DMS 273 treated with DMSO at 0.1 percent for 48 hours (cell line): ENCODE measurements at places on chromosomes 7 and 10.

DNA sequence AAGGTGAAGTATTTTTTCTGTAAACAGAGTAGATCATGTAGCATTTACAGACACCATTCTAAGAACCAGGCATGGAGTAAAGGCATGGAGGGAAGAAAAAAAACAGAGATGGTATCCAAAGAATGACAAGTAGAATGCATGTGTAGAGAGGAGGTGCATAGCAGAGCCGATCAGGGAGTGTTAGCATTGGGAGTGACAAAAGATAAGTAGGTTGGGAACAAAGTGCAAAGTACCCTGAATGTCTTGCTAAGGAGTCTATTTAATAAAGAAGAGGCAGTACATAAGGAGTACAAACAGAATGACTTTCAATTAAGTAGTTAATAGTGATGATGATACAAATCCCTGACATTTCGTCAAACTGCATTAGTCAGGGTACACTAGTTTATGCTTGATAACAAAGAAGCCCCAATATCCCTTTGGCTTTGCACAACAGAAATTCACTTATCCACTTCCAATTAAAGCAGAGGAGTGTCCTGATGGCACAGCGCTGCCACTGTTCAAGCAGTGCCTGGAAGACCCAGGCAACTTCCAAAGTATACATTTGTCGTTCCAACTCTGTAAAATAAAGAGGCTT, 371.5 kb downstream of the TNS3 start:
- DNase-seq: no peak

DNA sequence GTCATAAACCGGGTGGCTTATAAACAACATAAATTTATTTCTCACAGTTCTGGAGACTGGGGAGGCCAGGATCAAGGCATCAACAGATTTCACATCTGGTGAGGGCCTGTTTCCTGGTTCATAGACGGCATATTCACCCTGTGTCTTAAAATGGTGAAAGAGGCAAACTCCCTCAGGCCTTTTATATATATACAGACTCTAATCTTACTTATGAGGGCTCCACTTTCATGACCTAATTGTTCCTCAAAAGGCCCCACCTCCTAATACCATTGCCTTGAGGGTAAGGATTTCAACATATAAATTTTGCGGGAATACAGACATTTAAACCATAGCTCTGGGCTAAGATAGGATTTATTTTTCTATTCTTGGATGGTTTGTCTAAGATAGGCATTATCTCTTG, 187.2 kb downstream of the PPP1R3A start:
- DNase-seq: no peak

DNA sequence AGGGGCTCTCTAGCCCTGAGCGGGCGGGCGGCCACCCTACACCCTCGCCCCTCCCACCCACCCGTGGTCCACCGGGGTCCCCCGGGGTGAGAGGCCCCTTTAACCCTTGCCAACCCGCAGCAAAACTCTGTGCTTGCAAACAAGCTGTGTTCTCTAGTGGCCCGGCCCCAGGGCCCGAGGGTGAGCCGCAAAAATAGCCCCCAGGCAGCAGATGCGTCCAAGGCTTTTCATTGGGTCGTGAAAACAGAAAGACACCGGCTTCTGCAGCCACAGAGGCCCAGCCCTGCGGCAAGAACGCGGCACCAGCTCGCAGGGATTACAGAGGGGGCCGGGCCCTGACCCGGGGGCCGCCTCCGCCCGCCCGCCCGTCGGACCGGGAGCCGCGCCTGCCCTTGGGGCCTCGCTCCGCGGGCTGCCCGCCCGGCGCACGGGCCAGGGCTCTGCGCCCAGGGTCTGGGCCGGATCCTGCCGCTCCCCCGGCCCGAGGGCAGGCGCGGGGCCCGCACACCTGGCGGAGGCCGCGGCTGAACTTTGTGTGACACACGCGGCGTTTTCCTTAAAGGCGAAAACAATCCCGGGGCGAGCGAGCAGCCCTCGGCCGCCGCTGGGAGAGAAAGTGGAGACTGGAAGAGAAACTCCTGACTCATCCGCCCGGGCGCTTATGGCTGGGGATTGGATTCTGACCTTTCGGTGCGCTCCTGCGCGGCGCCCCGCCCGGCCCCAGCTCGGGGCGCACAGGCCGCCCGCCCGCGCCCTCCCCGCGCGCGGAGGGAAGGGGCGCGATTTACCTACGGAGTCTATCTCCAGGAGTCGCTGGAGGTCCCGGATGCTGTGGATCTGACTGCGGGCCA, 2.8 kb downstream of the PDGFA start:
- no peak for DNase-seq

DNA sequence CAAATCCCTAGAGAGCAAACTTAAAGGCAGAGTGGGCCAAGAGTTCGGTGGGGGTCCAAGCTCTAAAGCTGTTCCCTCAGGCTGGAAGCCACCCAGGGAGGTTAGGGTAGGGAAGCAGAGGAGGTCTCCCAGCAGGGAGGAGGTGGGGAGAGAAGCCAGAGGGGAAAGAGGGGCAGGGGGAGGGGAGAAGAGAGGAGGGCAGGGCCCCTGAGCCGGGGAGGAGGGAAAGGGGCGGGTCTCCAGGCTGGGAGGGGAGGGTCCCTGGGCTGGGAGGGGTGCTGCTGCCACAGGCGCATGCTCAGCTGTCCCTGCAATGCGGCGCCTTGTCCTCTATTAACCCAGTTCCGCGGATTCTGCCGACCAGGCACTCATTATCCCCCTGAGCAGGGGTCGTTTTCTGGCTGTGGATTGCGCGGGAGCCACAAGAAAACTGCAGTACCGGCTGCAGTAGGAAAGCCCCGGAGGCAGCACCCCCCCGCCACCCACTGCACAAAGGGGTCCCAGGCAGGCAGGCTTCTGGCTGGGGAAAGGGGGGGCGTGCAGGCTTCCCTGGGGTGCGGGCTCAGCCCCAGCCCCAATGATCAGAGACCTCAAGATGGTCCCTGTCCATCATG, 49.3 kb downstream of the CAMK2B start:
- DNase-seq: no peak

- DNase-seq: no peak
These were observed 17.1 kb downstream of the STEAP4 start for GRCh38 chr7:88289564-88290025.

DNA sequence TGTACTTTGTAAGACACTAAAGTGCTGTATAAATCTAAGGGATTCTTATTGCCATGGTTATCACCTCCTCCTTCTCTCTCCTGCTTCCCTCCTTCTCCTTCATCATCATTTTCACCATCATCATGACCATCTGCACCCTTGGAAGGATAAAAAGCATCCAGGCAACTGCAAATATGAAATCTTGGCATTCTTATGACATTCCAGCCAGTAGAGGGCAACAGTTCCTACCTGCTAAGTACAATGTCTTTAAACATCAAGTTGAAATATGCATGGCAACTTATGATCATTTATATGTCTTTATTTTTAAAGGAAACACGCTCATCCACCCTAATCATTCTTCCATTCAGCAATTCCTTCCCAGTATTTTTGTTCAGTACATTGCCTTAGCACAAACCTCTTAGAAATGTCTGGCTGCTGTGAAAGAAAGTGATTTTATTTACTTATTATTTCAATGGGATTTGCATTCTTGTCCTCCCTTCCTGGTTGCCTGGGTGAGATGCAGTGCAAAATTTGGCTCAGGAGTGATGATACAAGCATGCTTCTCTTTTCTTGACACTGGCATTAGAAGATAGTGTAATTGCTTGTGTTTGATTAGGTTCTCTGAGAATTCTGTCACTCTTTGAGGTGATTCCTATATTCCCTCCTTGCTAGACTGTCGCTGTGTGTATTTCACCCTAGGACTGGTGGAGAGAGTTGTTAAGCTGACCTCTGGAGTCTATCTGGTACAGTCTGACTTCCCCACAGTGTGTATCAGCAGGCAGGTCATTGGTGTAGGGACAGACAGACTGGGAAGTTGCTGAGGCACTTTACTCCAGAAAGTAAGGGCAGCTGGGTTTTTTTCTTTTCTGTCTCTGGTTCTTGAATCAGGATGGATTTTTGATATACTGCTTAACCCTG, 188.5 kb upstream of the BMPER start:
- DNase-seq: no peak

- DNase-seq: no peak
These were observed 200.4 kb downstream of the FAM107B start for GRCh38 chr10:14574291-14574690.

GRCh38 chr7:50821457-50822008, 38.8 kb upstream of the GRB10 start:
- DNase-seq: no peak

- no peak for DNase-seq
These were observed 144.1 kb downstream of the LRRC4 start for GRCh38 chr7:127887096-127887495.

DNA sequence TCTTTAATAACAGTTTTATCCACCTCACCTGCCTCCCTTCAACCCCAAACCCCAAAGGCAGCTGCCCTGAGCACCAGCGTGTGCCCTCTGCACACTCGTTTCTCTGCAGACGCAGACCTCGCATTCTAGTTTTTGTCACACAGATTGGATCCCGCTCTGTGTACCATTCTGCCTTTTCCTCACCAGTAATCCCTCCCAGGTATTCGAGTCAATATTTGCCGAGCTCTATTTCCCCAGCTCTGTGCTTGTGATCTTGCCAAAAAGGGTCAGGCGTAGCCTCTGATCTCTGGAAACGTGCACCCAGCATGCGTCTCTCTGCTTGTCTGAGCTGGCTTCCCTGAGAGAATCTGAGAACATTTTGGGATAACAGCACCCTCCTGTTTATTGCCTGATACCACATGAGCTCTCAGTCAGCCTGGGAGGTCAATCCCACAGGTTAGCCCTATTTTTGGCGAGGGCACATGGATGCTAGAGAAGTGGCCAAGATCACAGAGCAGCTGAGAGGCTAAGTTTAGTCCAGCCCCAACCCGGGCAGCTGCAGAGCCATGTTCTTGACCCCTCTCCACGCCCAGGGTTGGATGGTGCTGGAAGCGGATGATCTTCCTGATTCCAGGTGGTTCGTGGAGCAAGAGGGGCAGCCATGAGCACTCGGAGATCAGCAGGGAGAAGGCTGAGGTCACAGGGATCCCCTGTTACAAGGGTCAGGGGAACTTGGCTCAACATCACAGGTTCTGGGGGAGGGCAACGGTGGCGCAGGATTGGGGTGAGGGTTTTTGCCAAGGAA, 29.1 kb downstream of the FOXL3 start:
- DNase-seq: no peak

GRCh38 chr10:77351386-77351785, 286.2 kb downstream of the KCNMA1 start:
- DNase-seq: no peak

GRCh38 chr7:21169667-21170580, 258.0 kb upstream of the SP4 start:
- DNase-seq: no peak

GRCh38 chr7:102152672-102153598, 133.7 kb upstream of the SH2B2 start:
- no peak for DNase-seq

- no peak for DNase-seq
These were observed 202.9 kb downstream of the PTEN start for GRCh38 chr10:88066319-88066718.

GRCh38 chr10:11902646-11903045, 79.5 kb downstream of the PROSER2 start:
- no peak for DNase-seq

GRCh38 chr7:157827045-157827862, 490.4 kb downstream of the DNAJB6 start:
- DNase-seq: no peak

GRCh38 chr7:49425277-49425818, 348.1 kb upstream of the VWC2 start:
- DNase-seq: no peak

GRCh38 chr10:64726466-64726865, 1205.3 kb downstream of the REEP3 start:
- DNase-seq: no peak

- no peak for DNase-seq
These were observed 591.5 kb downstream of the AUTS2 start for GRCh38 chr7:70189776-70190175.

DNA sequence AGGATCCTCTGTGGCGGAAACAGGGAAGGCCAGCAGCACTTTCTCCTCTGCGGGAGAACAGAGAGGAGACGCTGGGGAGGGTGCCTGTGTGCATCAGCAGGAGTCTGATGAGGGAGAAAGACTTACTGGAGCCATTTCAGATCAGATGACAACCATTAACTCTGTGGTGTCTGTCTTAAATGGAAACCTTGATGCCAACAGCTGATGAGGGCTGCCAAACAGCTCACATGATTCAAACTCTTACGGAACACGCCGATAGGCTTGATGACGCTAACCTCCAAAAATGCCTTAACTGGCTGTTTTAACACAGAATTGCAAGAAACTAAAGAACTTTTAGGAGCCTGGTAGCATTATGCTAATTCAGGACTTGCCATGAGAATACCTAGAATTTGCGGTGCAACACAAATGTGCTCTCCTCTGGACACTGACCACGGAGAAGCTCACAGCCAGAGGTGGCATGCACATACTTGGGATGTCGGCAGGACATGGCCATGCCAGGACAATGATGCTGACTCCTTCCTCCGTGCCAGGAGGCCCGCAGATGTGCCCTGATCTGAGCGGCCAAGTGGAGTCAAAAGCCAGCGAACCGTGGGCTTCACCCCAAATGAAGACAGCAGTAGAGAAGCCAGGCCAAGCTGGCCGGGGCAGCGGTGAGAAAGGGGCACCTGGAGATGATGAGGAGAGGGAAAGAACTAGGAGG, 154.9 kb downstream of the ZMYND11 start:
- no peak for DNase-seq

DNA sequence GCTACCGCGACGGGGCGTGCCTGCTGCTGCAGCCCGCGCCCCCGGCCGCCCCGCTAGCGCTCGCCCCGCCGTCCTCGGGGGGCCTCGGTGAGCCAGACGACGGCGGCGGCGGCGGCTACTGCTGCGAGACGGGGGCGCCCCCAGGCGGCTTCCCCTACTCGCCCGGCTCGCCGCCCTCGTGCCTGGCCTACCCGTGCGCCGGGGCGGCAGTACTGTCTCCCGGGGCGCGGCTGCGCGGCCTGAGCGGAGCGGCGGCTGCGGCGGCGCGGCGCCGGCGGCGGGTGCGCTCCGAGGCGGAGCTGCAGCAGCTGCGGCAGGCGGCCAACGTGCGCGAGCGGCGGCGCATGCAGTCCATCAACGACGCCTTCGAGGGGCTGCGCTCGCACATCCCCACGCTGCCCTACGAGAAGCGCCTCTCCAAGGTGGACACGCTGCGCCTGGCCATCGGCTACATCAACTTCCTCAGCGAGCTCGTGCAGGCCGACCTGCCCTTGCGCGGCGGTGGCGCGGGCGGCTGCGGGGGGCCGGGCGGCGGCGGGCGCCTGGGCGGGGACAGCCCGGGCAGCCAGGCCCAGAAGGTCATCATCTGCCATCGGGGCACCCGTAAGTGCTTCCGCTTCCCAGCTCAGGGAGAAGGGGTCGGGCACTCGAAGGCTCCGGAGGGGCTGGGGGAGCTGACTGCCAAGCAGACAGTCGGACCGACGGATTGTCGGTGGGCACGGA, 761 bp downstream of the PTF1A start:
- no peak for DNase-seq

DNA sequence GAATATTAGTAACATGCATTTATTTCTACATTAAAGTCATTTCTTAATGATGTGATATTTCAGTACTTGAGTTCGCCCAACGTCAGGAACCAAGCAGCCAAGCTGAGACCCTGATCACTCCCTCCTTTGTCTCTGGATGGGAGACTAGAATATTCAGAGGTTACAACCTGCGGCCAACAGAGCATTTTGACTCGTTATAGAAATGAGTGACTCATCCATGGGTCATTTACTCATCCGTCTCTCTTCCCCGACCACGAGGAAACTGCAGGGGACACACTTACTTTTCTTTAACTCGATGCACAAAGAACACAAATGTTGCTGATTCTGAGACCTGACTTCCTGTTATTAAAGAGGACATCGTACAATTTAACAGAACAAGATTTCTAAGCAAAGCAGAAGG, 343.3 kb downstream of the FRMD4A start:
- no peak for DNase-seq

GRCh38 chr7:17071866-17072265, 190.1 kb upstream of the AGR3 start:
- no peak for DNase-seq
